ENCODE measurements at places on chromosomes 6 and 20.

GRCh38 chr6:3517350-3517749 is 60.5 kb upstream of the SLC22A23 start:
- no peak for DNase-seq

- no peak for DNase-seq
Measured at GRCh38 chr6:140921366-140922226, 1211.1 kb upstream of the GJE1 start.

DNA sequence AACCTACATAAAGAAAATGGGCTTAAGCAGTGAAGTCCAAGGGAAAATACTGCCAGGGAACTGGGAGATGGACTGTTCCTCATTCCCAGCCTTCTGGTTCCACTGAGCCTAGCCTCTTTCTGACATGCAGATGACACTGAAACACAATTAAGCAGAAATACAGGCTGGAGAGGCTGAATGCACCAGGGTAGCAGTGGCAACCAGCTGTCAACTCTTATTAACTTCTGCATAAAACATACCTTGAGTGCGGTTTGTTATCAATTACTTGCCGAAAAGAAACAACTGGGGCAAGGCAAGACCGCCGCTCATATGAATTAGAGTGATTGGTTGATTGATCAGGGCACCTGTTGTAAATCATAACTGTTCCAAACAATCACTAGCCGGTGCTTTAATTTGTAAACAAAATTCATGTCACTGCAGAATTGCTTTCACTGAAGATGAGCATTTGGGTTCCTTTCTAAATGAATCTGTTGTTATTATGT is 16.3 kb downstream of the TFAP2B start:
- DNase-seq: no peak

DNA sequence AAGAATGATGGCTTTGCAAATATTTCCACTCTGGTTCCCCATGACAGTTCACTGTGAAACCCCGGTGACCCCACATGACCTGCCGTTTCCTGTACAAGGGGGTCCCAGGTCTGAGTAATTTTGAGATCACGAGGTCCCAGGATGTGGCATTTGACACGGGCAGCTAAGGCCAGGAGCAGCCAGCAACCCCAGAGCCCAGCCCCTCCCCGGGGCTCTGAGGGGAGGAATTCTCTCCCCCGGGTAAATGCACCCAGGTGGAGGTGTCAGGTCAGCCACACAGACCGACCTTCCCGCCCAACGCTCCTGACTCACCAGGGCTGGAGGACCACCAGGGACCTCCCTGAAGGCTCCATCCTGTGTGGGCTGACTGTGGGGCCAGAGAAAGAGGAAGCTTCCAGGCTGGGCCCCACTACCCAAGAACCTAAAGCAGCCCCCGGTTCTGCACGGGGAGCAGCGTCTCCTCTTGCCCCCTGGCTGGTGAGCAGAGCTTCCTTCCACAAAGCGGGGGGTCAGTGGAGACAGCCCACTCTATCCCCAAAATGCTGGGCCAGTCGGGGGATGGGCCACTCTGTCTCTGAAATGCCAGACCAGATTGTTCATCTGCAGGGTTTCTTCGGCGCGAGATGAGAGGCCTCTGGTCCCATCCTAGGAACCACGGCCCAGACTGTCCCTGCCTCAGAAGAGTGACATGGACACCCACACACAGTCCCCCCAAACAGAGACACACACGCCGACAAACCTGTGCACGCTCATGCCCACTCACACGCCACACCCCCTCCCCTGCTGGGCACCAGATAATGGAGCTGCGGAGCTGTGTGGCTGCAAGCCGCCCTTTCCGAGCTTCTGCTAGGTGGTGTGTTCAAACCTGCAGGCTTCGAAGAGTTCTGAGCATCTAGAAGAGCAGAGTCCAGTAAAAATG is 23.4 kb upstream of the SLCO4A1 start:
- no peak for DNase-seq

- DNase-seq: no peak
Measured at GRCh38 chr6:5832668-5833067, 174.1 kb downstream of the NRN1 start.

Data from T-helper 9 cell (primary cell).